ENCODE measurements at places on chromosomes 5 and 9.

- peak; percentile 40 for DNase-seq
Measured at GRCh38 chr5:59685793-59686192, 207.7 kb downstream of the PDE4D start.

DNA sequence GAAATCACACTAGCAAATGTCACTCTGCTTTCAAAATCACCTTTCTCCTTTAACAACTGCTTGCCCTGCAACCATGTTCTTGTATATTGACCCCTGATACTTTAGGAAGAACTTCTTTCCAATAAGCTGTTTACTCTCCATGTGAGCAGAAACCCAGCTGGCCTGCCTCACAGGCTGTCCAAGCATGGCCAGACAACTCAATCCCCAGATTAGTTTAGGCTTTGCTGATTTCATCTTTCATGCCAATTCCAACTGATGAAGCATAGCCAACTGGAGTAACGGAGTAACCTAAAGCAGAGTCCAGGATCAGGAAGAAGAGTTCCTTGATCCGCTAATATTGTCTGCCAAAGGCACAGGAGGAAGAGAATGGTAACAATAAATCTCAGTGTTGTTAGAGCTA lies 56.7 kb upstream of the HTR1A start:
- DNase-seq, result no peak

GRCh38 chr5:34857161-34857560 lies 18.2 kb downstream of the TTC23L start:
- DNase-seq, result no peak

GRCh38 chr5:103847060-103847459 lies 284.5 kb upstream of the NUDT12 start:
- no peak for DNase-seq

DNA sequence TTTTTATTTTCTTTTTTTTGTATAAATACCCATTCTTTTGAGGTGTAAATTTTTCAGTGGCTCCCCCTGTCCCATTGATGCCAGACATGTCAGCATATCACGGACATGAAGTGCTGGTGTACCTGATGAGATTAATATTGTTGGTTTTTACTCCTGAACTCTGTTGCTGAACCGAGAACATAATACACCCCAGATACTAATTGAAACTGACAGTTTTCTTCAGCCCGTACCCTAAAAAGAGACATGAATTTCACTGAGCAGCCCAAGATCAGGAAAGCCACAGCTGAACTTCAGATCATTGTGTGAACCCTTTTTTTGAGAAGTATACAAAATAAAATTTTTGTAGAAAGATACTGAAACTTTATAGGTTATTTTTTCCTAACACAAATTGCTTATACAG lies 75.7 kb downstream of the PRDM9 start:
- DNase-seq, result no peak

- DNase-seq, result no peak
Measured at GRCh38 chr5:142825378-142826089, 55.4 kb downstream of the ARHGAP26 start.

GRCh38 chr9:131282688-131283422 lies 6.5 kb upstream of the FAM78A start:
- no peak for DNase-seq

GRCh38 chr5:88140396-88140855 lies 128.2 kb downstream of the TMEM161B start:
- DNase-seq, result no peak

Data from GM12865 (cell line).